ENCODE measurements at places on chromosomes 12 and 14. TPM values are rescaled to one million over a fixed set of nuclear protein-coding genes. Genes with fewer than 3 reads are reported as not detected.

TUNAR gene
- total RNA-seq = not detected

PRB3 gene
- total RNA-seq = not detected

PMCH gene
- total RNA-seq = not detected

RIPK3 gene
- total RNA-seq = 2.5 TPM

WSCD2 gene
- total RNA-seq = not detected

TAS2R7 gene
- total RNA-seq = not detected

PLEKHD1 gene
- under 0.01 TPM for total RNA-seq

TAS2R8 gene
- not detected for total RNA-seq

CCDC38 gene
- not detected for total RNA-seq

CLEC7A gene
- 0.14 TPM for total RNA-seq

ASIC1 gene
- total RNA-seq = 2.1 TPM

RND1 gene
- 0.55 TPM for total RNA-seq

CELA1 gene
- total RNA-seq = not detected

BEST3 gene
- not detected for total RNA-seq
